Ureter (tissue), 1 donor: ENCODE measurements at places on chromosomes 3 and 15.

- no peak for DNase-seq
Observed at GRCh38 chr3:114384558-114384903, 90.7 kb downstream of the TIGIT start.

DNA sequence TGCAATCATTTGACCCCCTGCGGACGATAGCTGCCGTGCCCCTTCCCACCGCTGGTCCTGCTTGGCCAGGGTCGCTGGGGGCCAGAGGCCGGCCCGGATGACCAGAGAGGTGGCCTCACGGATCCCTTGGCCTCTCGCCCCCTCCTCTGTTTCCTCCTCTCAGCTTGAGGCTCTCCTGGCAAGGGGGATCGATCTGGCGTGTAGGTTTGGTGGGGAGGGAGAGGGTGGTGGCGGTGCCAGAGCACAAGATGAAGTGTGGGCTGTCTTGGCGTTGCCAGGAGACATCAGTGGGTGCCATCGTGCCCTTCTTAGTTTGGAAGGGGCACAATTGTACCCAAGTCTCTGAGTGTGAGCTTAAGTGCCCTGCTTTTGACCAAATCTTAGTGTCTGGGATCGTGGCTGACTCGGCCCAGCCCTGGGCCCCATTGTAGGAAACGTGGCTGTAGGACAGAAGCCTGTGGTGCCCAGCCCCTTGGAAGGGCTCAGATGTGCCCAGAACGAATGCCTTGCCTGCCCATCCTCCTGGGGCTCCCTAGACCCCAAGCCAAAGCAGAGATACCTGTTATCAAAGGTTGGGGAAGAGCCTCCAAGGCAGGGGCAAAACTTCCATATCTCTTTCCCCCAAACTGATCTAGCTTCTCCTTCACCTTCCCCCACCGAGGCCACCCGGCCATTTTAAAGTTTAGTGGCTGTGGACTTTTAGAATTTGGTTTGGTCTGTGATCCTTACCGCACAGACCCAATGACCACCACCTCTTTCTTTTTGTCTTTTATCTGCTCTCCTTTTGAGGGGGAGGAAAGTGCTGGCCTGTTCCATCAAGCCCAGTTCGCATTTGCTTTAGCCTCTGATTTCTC is 14.4 kb downstream of the NR2F2 start:
- peak; percentile 47 for DNase-seq

GRCh38 chr15:83107841-83108181 is 366 bp downstream of the TM6SF1 start:
- no peak for DNase-seq

DNA sequence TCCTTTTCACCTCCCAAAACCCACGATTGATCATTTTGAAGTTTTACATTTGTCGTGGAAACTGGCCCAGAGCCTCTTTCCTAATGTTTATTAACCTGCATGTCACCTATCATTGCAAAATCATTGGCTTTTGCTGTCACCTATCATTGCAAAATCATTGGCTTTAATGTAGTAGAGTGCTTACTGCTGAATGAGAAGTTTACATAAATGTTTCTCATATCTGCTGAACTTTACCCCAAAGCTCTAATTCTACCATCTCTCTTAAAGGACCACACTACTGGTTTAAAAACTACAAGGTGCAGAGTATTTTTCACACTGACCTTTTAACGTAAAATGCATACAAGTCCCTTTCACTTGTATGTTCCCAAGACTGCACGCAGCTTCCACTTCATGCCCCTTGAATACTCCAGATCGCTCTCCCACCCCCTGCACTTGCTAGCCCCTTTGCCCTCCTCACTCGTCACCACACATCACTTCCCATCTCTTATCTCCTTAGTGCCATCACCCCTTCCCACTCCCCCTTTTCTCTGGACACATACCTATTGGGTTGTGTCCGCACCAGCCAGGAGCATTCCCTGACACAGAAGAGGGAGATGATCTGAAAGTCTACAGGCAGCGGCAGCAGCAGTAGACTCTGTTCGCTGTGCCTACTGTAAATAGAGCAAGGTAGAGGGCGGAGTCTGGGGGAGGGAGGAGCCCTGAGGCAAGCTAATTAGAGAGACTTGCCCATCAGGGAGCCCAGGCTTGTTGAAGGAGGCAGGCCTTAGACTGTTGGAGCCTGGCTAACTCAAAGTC is 30.2 kb upstream of the ATOSA start:
- DNase-seq: peak; percentile 76

GRCh38 chr15:52678468-52679231 is 538 bp downstream of the ATOSA start:
- peak; percentile 79 for DNase-seq
